ENCODE measurements at places on chromosomes 16 and 17.

DNA sequence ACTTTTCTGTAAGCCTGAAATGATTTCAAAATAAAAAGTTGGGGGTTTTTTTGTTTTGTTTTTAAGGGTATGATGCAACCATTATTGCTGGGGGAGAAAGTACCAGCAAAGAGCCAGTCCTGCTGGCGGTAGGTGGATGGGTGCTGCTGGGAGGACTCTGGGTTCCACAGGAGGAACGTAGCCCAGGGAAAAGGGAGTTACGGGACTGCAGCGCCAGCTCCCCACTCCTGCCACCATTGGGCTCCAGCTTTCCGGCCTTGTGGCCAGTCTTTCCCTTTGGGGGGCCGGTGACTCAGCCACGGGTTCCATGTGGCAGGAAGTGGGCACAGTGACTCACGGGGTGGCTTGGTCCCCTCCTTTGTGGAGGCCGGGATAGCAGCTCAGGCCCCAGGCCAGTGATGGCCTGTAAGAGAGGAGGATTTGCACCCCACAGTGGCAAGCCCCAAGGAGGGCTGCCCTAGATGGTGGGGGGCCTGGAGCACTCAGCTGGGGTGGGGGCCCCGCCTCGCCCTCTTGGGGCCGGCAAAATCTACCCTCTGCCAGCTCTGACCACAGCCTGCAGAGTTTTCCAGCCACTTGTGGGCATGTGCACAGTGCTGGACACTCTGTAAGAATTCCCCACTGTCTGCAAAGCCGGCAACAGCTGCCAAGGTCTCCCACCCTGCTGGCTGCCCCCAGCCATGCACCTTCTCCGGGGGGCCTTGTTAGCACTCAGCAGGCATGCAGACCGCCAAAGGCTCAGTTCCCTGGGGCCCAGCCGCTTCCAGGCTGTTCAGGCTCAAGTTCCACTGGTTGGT, 30.4 kb downstream of the SOCS3 start:
- DNase-seq: no peak

DNA sequence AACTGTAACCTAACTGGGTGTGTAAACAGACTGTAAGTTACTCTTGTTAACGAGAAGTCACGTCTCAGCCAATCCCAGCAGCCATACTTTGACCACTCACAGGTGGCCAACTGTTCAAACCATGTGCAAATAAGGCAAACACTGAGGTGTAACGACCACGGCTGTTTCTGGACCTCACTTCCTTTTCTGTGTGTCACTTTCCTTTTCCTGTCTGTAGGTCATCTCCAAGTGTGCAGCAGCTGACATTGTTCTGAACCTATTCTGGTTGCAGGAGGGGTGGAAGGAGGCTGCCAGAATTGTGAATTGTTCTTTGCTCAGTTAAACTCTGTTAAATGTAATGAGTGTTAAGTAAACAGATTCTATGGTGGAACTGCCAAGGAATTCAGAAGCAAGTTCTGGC, 627.4 kb downstream of the KCNJ2 start:
- no peak for DNase-seq

- no peak for DNase-seq
Observed at GRCh38 chr17:15262291-15263205, 2.6 kb downstream of the PMP22 start.

GRCh38 chr17:43900183-43900857, 7.0 kb downstream of the MPP2 start:
- peak; percentile 88 for DNase-seq

DNA sequence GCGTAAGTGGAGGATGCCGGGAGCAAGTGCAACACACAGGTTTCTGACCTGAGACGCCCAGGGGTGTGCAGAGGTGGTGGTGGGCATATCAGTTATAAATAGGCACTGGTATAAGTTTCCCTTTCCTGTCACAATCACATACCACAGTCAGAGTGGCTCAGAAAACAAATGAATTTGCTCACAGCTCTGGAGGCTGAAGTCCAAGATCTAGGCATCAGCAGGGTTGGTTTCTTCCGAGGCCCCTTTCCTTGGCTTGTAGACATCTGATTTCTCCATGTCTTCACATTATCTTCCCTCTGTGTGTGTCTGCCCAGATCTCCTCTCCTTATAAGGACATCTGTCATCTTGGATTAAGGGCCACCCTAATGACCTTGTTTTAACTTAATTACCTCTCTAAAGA, 250.5 kb upstream of the TNRC6C start:
- no peak for DNase-seq

GRCh38 chr16:23905027-23905426, 69.2 kb downstream of the PRKCB start:
- DNase-seq: no peak

DNA sequence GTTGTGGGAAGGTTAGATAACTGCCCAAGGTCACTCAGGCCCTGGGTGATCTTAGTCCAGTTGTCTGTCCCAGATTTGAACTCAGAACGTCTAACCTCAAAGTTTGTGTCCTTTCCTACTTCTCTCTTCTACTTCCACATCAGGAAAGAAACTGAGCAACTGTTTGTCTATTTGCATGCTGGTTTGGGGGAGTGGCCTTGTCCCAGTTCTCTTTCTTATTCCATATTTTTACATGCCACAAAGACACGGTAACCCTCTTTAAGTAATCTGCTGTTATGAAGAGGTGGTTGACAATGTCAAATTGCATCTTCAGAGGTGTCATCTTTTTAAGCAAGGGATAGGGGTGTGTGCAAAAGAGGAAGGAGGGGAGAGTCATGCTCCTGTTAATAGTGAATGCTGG, 432.5 kb downstream of the HS3ST3B1 start:
- no peak for DNase-seq

DNA sequence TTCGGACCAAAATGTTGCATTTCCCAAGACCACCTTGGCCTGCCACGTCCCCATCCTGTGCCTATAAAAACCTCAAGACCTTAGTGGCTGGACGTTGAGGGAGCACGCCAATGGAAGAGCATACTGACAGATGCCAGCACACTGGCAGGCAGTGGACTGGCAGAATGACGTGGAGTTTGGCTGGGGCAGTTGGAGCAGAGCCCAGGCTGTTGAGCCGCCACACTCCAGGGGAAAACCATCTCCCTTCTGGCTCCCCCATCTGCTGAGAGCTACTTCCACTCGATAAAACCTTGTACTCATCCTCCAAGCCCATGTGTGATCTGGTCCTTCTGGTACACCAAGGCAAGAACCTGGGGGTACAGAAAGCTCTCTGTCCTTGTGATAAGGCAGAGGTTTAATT, 494.1 kb downstream of the CDH11 start:
- DNase-seq: no peak

DNA sequence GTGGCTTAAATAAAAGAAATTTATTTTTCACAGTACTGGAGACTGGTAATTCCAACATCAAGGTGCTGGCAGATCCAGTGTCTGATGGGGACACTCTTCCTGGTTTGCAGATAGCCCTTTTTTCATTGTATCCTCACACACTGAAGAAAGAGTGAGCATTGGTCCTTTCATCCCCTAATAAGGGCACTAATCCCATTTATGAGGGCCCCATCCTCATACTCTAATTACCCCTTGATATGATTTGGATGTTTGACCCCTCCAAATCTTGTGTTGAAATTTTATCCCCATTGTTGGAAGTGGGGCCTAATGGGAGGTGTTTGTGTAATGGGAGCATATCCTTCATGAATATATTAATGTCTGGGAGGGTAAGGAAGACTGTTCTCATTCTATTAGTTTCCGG, 9.4 kb upstream of the FAM20A start:
- no peak for DNase-seq

DNA sequence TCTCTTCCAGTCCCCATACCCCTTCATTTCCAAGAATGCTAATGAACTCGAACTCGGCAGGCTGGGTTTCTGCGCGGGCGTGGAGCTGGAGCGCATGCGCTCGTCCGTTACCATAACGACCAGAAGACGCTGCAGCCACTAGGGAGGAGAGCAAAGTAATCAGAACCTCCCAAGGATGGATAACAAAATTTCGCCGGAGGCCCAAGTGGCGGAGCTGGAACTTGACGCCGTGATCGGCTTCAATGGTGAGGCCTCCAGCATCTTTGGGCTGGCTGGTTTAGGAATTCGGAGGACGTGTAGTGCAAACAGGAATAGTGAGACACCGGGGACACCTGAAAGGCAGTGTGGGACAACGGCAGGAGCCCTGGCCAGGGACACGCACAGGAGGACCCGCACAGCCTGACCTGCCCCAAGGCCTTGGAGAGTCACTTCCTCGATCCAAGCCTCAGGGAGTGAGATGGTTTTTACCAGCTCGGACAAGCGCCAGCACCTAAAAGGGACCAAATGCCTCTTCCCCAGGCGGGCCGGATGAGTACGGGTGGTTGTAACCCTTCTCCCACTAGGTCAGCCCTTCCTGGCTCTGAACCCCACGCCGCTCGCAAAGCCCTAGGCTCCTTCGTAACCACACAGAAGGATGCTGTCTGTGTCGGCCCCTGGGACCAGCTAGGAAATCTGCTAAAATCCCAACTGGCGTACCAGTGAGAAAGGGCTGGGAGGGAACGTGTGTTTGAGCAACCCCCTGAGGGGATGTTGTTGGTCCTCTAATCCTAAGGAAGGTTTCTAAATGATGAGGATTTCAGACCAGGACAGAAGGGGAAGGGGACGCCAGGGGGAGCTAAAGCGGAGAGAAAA, at the start of gene CFAP52:
CFAP52 (plus strand) TSS at position 122 of the 852 bp plus-strand sequence; CDS start at position 176, 54 bp downstream.
- peak; percentile 57 for DNase-seq

GRCh38 chr17:49447628-49448302, 33.1 kb upstream of the PHB1 start:
- no peak for DNase-seq

GRCh38 chr17:73546114-73546513, 98.1 kb downstream of the SDK2 start:
- no peak for DNase-seq

DNA sequence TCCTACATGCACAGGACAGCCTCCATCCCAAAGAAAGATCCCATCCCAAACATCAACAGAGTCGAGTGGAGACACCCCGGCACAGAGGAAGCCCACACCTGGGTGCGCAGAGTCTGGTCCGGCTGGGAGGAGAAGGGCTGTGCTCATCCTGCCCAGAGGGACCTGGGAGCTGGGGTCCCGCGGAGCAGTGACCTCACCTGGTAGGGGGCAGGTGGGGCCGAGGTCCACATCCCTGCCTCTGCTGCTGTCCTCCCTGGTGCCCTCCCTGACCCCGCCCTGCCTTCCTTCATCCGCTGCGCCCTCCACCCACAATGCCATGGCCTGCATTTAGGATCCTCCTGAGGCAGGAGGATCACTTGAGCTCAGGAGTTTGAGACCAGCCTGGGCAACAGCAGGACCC, 2.9 kb downstream of the C16orf90 start:
- DNase-seq: no peak

GRCh38 chr16:30377050-30377811, 2.6 kb downstream of the MYL11 start:
- DNase-seq: no peak

- DNase-seq: no peak
Observed at GRCh38 chr17:48011405-48012150, 26.0 kb downstream of the COPZ2 start.

DNA sequence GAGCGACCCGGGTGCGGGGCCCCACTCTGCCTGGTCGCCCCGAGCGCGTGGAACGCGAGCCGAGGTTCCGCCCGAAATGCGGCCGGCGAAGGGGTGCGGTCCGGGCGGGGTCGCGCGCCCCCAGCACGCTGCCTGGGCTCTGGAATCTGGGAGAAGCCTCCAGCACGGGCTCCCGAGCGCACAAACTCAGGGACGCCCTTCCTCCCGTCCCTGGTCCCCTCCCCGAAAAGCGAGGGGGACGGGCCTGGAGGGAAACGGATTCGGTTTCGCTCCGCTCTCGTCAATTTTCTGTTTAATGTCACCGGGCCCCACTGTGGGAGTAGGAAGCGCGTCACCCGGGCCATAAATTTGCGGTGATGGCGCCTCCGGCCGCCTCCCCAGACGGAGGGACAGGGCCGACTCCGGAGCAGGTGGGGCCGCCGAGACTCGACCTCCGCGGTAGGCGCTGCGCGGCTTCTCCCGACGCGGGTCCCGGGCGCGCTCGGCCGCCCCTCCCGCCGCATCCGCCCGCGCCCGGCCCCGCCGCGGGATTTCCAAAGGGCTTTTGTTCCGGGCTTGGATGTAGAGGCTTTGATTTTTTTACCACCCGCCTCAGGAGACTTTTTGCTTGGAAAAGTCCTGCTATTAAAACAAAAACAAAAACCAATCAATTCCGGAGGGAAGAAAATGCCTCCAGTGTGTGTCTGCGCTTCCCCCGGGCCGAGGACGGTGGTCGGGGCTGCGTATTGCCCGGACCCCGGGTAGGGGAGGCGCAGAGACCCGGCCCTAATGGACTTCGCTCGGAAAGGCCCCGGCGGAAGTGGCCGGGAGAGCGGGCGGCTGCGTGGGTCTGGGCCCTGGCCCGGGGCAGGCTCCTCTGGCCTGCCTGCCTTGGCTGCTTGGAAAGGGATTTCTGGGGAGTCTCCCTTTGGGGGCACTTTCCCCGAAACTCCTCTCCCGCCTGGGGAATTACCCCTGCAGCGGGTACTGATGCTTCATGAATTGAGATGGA, 7.9 kb upstream of the BAHCC1 start:
- peak; percentile 73 for DNase-seq

GRCh38 chr17:40486522-40487370, 14.7 kb downstream of the TNS4 start:
- no peak for DNase-seq

DNA sequence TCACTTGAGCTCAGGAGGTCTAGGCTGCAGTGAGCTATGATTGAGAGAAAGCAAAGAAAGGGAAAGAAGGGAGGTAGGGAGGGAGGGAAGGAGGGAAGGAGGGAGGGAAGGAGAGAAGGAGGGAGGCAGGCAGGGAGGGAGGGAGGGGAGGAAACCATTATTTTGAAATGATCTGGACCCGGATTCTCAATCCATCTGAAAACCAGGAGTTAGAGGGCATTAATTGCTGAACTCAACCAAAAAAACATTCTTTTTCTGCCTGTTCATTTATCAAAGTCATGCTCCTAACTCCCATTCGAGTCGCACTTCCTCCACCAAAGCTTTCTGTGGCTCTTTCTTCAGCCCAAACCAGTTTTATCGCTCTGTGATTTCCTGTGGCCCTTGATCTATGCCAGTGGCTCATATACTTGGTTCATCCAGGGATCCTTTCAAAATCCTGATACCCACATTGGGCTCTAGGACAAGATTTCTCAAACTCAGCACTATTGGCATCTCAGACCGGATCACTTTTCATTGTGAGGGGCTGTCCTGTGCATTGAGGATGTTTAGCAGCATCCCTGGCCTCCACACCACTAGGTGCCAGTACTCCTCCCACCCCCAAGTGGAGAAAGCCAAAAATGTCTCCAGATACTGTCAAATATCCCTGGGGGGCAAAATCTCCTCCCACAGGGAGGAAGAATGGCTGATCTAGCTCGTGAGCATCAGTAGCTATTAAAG, 38.2 kb downstream of the CMTM4 start:
- DNase-seq: no peak

- DNase-seq: no peak
Observed at GRCh38 chr17:17494499-17494869, 1.7 kb downstream of the RASD1 start.

- no peak for DNase-seq
Observed at GRCh38 chr17:78890498-78890897, 12.5 kb downstream of the CEP295NL start.

DNA sequence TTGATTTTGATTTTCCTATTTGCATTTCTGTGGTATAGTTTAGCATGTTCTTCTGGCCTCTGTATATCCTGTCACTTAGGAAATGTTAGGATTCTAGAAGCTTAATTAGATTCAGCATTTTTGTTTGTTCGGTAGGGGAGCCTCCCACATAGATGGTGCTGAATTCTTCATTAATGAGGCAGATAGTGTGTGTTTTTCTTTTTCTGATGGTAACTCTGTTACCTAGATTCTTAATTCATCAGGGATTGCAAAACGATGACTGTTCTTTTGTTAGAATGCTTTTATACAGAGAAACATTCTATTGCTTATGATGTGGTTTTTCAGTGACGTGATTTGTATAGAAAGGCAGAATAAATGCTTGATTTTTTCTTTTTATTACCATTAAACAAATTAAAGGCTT, 19.0 kb downstream of the BANP start:
- no peak for DNase-seq

GRCh38 chr16:9275377-9275776, 183.9 kb downstream of the HAPSTR1 start:
- DNase-seq: no peak
